Right cardiac atrium (tissue), 5 donors: ENCODE measurements at places on chromosomes 16 and 17. TPM values are rescaled to one million over a fixed set of nuclear protein-coding genes. Genes with fewer than 3 reads are reported as not detected.

The PLA2G10 gene
- total RNA-seq = not detected

- DNase-seq = no peak
These were observed 194.3 kb downstream of the ZNF423 start for GRCh38 chr16:49661465-49662187.

The KRTAP3-1 gene
- total RNA-seq = not detected

- peak; percentile 52 for DNase-seq
These were observed 67.4 kb upstream of the SOX9 start for GRCh38 chr17:72053449-72053848.

DNA sequence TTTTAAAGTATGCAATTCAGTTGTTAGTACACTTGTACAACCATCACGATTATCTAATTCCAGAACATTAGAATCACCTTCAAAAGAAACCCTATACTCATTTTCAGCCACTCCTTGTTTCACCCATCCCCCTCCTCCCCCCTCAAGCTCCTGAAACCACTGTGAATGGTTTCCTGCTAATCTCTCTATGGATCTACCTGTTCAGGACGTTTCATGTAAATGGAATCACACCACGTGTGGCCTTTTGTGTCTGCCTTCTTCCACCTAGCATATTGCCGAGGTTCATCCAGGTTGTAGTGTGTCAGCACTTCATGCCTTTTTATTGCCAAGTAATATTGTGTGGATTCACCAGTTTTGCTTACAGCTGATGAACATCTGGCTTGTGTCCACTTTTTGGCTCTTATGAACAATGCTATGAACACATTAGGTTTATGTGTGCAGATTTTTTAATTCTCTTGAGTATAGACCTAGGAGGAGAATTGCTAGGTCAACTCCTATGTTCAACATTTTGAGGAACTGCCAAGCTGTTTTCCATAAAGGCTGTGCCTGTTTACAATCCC lies 17.8 kb downstream of the EIF4A3 start:
- DNase-seq = no peak

DNA sequence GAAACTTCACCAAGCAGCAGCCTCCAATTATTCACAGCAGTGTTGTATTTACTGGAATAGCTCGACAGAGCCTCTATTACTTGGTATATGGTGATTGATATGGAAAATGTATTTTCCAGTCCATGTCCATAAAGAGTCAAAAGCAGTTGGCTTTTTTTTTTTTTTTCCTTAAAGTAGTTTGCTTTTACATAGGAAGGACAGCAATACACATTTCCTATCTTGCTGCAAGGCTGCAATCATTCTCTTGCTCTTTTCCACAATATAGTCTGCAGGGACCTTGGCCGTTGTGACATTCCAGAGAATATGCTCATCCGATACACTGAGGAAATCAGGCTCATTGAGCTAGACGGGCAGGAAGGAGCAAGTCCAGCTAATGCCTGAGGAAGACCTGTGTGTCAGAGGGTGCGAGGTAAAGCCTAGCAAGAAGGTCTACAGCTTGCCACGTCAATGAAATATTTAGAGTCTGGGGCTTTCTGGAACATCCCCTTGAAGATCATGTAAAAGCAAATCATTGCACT lies 131.1 kb downstream of the ENGASE start:
- no peak for DNase-seq

- no peak for DNase-seq
These were observed 15.1 kb upstream of the BAHCC1 start for GRCh38 chr17:81380131-81380530.

DNA sequence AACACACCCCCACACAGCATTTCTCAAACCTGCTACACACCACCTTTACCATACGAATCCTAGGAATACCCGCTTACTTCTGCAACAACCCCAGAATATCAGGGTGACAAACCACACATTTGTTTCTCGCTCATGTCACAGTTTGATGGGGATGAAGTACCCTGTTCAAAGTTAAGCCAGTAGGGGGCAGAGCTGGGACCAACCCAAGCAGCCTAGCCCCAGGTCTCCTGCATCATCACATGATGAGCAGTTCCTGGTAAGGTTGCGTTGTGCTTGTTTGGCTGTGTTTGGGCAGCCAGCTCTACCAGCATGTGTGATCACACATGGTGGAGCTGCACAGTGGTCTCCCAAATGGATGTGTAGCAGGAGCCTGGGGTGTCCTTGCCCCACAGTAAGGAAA lies 103.6 kb upstream of the C16orf82 start:
- no peak for DNase-seq

- DNase-seq = no peak
These were observed 8.6 kb downstream of the RPGRIP1L start for GRCh38 chr16:53695070-53695469.

The TMEM98 gene
- total RNA-seq = 37.4 TPM

DNA sequence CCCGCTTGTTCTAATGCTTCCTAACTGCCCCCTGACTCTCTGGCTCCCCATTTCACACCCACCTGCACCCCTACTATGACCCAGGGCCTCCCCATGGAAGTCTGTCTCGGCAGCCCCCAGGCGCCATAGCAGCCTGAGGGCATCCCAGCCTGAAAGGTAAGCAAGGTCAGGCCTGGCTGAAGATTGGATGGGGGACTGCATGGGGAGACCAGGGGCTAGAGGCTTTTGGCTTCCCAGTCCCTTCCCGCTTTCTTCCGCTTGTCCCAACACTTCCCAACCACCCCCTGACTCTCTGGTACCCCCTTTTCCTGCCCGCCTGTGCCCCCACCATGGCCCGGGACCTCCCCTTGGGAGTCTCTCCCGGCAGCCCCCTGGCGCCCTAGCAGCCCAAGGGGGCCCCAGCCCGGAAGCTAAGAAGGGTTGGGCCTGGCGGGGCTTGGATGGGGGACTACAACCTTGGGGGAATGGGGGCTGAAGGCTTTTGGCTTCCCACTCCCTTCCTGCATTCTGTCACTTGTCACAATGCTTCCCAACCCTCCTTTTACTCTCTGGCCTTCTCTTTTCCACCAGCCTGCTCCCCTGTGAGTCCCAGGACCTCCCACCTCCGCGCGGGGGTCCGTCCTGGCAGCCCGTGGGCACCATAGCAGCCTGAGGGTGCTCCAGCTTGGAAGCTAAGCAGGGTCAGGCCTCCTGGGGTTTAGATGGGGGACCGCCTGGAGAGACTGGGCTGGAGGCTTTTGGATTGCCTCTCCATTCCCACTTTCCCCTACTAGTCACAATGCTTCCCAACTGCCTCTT lies 2288.4 kb downstream of the TP53TG3F start:
- DNase-seq = no peak

- DNase-seq = no peak
These were observed 8.2 kb downstream of the MYH3 start for GRCh38 chr17:10648956-10649355.

- DNase-seq = no peak
These were observed 35.1 kb downstream of the IGF2BP1 start for GRCh38 chr17:49031965-49032928.

DNA sequence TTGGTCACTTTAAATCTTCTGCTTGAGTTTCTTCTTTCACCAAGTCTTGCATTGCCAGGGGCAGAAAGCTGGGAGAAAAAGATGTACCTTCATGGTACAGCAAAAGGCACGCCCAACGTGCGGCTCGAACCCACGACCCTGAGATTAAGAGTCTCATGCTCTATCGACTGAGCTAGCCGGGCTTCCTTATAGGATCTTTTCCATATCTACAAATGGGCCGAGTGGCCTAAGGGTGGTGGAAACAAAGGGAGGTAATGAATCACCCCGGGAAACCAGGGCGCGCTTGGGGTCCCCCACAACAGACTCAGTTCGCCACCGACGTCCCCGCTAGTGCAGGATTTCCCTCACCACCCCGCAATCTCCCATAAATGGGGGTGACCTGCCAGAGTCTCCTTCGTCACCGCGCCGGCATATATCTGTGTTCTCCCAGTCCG lies 7.5 kb upstream of the OR1F1 start:
- DNase-seq = no peak

The IRF8 gene
- total RNA-seq = 5.9 TPM

DNA sequence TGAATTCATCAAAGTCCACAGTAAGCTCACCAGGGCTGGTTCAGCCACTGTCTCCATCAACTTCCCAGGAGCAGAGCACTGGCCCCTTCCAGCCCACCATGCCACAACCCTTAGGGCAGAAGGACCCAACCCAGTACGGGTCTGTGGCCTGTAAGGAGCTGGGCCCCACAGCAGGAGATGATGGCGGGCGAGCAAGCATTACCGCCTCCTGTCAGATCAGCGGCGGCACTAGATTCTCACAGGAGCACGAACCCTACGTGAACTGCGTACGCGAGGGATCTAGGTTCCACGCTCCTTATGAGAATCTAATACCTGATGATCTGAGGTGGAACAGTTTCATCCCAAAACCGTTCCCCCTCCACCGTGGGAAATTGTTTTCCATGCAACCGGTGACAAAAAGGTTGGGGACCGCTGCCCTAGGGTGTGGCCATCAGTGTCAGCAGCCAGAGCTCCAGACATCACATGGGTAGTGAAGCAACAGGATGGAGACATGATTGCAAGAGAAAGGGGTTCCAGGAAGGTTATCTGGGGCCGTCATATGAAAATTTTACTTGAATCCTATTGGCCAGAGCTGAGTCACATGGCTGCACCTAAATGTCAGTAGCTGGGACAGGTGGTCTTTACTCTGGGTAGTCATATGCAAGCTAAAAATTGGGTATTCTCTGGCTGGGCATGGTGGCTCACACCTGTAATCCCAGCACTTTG lies 12.4 kb upstream of the SLC25A19 start:
- DNase-seq = no peak

DNA sequence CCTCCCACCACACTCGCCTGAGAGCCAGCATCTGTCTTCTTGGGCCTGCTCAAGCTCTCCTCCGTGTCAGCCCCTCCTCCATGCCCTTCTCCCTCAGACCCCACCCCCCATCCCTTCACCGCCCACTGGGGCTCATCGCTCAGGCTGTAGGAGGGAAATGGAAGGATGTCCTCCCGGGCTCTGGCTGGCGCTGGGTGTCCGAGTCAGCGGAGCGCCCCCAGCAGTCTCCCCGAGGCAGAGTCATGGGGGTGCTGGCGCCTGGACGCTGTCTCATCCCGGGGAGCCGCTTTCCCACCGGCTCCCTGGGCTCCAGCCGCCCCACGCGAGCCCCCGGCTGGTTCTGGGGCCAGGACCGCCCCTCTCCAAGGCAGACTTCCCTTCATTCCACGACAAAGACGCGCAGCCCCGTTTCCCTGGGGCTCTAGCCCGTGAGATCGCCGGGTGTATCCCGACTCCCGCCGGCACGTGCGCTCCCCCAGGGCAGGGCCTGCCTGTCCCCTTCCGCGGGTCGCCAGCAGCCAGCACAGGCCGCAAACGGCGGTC lies 428 bp upstream of the ANTKMT start:
- DNase-seq = no peak

DNA sequence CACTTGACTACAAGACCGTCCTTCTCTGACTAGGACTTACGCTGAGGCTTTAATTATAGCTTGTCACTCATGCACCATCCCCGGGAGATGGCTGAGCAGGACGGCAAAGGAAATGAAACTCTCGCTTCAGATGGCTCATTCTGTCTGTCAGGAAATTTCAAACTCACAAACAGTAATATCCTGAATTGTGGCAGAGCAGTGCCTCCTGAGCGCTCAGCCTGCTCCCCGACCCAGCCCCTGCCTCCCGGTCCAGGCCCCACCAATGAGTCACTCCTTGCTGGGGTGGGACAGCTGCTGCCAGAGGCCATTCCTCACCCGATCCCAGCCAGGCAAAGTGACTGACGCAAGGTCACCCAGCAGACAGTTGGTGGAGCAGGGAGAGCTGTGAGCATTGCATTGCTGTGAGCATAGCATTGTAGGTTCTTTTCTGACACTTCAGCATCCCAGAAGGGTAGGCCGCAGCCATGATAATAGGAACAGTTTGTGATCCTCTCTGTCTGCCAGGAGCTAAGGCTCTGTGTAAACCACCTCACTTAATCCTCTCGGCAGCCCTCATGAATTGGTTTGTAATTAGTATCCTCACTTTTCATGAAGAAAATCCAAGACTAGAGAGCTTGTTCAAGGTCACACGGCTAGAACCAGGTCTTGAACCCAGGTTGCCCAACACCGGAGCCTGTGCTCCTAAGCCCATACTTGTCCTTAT lies 20.9 kb downstream of the CCDC182 start:
- DNase-seq = no peak

DNA sequence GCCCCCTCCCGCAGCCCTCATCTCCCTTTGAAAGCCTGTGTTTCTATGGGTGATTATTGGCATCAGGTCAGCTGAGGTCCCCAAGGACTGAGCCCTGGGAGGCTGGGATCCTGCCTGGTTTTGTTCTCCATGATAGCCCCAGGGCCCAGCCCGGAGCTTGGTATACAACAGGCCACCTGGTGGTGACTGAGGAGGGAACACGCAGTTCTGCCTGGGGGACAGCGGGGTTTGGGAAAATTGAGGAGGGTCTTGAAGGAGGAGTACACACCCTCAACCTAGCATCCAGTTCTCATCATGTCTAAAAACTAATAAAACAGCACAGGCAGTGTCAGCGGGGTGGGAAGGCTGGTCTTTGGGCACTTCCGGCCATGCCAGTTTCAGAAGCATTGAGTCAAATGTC lies 335.1 kb downstream of the CPPED1 start:
- no peak for DNase-seq

The RSPRY1 gene
- 13.7 TPM for total RNA-seq

DNA sequence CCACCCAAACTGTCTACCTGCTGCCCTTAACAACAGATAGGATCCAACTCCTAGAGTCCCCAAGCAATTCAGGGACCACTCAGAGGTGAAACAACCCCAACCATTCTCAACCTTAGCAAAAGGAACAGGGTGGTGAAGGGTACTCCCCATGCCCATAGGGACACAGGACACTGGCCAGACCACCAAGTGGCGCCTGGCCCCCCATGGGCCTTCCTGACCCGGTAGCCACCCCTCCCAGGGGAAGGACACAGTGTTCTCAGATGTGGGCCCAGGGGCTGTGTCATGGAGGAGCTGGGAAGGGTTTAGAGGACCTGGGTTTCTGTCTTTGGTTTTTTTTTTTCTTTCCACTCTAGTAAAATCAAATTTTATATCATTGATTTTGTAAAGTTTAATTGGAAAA lies 9.7 kb upstream of the SLC25A39 start:
- no peak for DNase-seq

DNA sequence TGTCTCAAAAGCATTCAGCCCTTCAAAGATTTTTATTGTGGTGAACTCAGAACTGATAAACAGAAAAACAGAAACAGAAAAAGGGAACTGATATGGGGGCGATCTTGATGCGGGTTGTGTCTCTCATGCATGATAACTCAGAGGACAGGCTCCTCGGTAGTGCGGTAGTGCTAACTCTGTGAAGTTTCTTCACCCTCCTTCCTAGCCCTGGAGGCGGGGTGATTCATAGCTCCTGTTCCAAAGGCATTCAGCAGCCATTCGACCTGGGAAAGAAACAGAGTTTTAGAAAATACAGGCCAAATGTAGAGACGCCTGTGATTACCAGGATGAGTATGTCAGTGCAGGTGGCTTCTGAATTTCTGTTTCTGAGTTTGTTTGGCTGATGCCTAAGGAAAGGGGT lies 5.5 kb upstream of the MAF start:
- no peak for DNase-seq

The KRTAP1-1 gene
- total RNA-seq = not detected

The SLC6A2 gene
- not detected for total RNA-seq

The TPSAB1 gene
- 4.5 TPM for total RNA-seq

GRCh38 chr17:50731575-50732460 lies 12.4 kb downstream of the LUC7L3 start:
- DNase-seq = no peak

GRCh38 chr17:65092262-65092661 lies 35.7 kb upstream of the GNA13 start:
- no peak for DNase-seq

GRCh38 chr17:9402590-9403199 lies 172.9 kb downstream of the STX8 start:
- no peak for DNase-seq

The RBFOX1 gene
- 73.3 TPM for total RNA-seq

- no peak for DNase-seq
These were observed 7.2 kb downstream of the ADORA2B start for GRCh38 chr17:15952048-15952532.

The PRSS53 gene
- total RNA-seq = 0.69 TPM
